ENCODE measurements at places on chromosomes 2 and 18. TPM values are rescaled to one million over a fixed set of nuclear protein-coding genes. Genes with fewer than 3 reads are reported as not detected.

Gene GPR39
- total RNA-seq, result 8.7 TPM

- H3K36me3 ChIP-seq, result no peaks in the 10 kb centered on the region
- H3K27ac ChIP-seq, result no peak overlapping the region
- no peak overlapping the region for H3K4me3 ChIP-seq
- H3K27me3 ChIP-seq, result no peaks in the 10 kb centered on the region
- DNase-seq, result no peak
Measured at GRCh38 chr2:237857791-237858190, 1.6 kb upstream of the RAMP1 start.

DNA sequence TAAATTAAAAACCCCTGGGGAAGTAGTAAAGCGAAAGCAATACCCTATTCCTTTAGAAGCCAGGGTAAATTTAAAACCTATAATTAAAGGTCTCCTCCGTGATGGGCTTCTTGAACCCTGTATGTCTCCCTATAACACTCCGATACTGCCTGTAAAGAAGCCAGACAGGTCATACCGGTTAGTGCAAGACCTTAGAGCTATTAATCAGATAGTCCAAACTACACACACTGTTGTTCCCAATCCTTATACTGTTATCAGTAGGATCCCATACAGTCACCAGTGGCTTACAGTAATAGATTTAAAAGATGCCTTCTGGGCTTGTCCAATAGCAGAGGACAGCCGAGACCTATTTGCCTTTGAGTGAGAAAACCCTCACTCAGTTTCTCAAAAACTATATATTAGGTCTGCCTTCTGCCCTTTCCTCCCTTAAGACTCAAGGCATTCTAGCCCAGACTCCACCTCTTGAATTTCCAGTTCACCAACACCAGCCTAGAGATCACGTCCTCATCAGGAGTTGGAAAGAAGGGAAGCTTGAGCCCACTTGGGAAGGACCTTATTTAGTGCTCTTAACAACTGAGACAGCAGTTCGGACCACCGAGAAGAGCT lies 12.4 kb upstream of the SAP130 start:
- H3K36me3 ChIP-seq, result no peaks in the 10 kb centered on the region
- H3K4me1 ChIP-seq, result no peaks in the 10 kb centered on the region
- no peak for DNase-seq
- H3K27me3 ChIP-seq, result no peaks in the 10 kb centered on the region
- H3K27ac ChIP-seq, result no peak overlapping the region

DNA sequence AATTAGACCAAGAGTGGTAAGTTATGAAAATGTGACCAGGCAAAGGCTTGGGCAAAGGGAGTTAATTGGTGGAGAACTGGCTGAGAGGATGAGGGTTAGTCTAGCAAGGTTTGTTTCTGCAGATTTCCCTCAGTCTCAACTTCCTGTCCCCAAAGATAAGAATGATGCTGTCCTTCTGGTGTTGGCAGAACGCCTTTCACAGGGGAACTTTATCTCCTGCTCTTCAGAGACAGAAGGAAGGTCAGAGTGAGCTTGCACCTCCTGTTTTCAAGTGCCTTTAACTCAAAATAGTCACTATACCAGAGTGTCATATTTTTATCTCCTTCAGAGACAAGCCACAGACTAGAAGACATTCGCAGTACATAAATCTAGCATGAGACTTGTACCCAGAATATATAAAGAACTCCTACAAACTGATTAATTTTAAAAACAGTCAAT lies 95.7 kb downstream of the TEX51 start:
- H3K4me3 ChIP-seq, result no peak overlapping the region
- no peak overlapping the region for H3K27ac ChIP-seq
- no peak for DNase-seq

- no peaks in the 10 kb centered on the region for H3K27me3 ChIP-seq
- H3K4me1 ChIP-seq, result no peaks in the 10 kb centered on the region
- no peak for DNase-seq
- H3K36me3 ChIP-seq, result no peaks in the 10 kb centered on the region
Measured at GRCh38 chr18:56461151-56461550, 177.2 kb downstream of the TXNL1 start.

- peak overlapping the region; percentile 71 for H3K27ac ChIP-seq
- peaks cover 16% of the 10 kb centered on the region for H3K4me1 ChIP-seq
- no peaks in the 10 kb centered on the region for H3K36me3 ChIP-seq
- no peak for DNase-seq
- H3K27me3 ChIP-seq, result no peaks in the 10 kb centered on the region
Measured at GRCh38 chr2:101151859-101152271, 683 bp upstream of the TBC1D8 start.

DNA sequence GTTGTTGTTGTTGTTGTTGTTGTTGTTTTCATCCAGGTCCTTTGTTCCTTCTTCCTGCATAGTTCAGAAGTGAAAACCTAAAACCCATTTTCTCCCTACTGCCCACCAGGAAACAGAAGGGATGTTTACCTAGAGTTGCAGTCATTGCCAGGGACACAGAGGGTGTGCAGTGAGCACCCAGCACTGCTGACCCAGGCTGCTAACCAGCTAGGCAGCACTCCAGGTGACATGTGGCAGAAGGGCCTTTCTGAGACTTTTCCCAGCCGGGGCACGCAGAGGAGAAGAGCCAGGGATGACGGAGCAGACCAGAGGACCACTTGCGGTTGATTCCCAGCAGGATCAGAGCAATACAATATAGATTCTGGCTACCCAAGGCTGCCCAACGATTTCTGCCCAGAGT lies 286.3 kb downstream of the BCL11A start:
- H3K27me3 ChIP-seq, result no peaks in the 10 kb centered on the region
- DNase-seq, result no peak
- H3K4me1 ChIP-seq, result no peaks in the 10 kb centered on the region
- H3K4me3 ChIP-seq, result no peak overlapping the region
- no peak overlapping the region for H3K27ac ChIP-seq

DNA sequence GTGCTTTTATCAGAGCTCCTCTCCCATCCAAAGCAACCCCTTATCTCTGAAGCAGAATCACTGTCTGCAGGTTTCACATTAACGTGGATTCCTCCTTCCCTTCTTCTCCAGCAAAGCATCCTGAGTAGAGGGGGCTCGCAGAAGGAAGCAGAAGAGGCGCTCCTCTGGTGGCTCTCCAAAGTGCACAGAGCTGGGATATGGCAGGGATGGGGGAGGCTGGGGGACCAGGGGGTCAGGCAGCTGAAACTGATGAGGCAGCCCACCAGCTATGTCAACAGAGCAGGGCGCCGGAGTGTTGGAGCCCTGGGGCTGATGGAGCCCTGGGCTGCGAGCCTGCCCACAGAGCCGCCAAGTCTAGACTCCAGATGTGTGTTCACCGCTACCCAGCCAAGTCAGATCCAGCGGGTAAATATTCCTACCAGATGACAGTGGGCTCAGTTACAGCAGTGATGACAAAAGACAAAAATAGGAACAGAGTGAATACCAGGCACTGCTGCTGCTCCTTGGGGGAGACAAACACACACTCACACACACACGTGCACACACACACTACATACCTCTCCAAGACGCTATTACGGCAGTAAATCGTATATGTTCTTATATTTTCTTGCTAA lies 678.3 kb upstream of the ID2 start:
- no peak for DNase-seq
- no peak overlapping the region for H3K4me3 ChIP-seq
- no peaks in the 10 kb centered on the region for H3K36me3 ChIP-seq
- H3K4me1 ChIP-seq, result no peaks in the 10 kb centered on the region

- H3K27me3 ChIP-seq, result no peaks in the 10 kb centered on the region
- DNase-seq, result no peak
- H3K27ac ChIP-seq, result no peak overlapping the region
- no peaks in the 10 kb centered on the region for H3K4me1 ChIP-seq
- H3K36me3 ChIP-seq, result no peaks in the 10 kb centered on the region
Measured at GRCh38 chr2:148594216-148594615, 50.3 kb upstream of the EPC2 start.

DNA sequence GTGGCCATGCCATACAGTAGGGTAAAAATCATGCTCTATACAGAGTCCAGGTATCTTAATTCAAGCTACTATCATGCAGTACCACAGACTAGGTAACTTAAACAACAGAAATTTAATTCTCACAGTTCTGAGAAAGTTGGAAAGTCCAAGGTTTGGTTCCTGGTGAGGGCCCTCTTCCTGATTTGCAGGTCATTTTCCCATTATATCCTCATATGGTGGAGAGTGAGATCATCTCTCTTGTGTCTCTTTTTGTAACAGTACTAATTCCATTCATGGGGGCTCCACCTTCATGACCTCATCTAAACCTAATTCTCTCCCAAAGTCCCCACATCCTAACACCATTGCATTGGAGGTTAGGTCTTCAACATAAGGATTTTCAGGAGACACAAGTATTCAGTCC lies 335.0 kb upstream of the ACVR2A start:
- no peaks in the 10 kb centered on the region for H3K36me3 ChIP-seq
- no peak for DNase-seq
- no peaks in the 10 kb centered on the region for H3K4me1 ChIP-seq
- H3K27ac ChIP-seq, result no peak overlapping the region
